ENCODE measurements at places on chromosomes 12 and 14. TPM values are rescaled to one million over a fixed set of nuclear protein-coding genes. Genes with fewer than 3 reads are reported as not detected.

DNA sequence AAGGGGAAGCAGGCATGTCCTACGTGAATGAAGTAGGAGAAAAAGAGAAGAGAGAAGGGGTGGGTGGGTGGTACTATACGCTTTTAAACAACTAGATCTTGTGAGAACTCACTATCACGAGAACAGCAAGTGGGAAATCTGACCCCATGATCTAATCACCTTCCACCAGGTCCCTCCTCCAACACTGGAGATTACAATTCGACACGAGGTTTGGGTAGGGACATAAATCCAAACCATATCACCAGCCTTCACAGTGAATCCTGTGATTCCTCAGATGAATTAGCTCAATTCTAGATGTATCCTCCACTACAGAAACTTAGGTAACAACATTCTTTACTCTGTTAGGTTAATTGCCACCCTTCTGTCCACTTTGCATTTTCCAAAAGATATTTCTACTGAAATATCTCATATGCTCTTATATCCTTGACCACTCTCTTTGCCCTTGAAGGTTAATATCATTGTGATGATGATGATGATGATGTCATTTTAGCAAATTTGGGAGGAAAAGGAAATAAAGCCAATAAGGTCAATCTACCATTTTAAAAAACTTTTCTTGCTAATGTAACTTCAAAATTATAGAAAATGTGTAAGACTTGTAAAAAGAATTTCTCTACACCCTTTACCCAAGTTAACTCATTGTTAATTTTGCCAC is 23.2 kb upstream of the CCNT1 start:
- H3K27me3 ChIP-seq: peaks cover 27% of the 10 kb centered on the region
- H3K27ac ChIP-seq: no peak overlapping the region
- no peaks in the 10 kb centered on the region for H3K4me1 ChIP-seq
- H3K36me3 ChIP-seq: no peaks in the 10 kb centered on the region
- DNase-seq: no peak

DNA sequence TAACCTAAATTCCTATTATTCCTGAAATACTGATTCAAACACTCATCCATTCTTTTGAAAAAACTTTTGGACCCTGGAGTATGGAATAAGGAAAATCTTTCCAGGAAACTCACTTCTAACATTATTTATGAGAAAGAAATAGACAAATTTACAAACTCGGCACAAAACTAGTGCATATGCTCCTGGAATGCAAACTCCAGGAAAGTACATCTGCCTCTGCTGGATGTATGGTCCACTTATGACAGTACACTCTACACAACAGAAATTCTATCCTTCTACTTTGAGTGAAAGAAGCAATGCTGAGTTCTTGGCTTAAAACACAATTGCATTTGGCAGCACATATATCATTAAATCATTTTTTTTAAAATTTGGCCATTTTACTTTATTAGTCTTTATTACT is 700.5 kb upstream of the STXBP6 start:
- H3K27me3 ChIP-seq: no peaks in the 10 kb centered on the region
- no peaks in the 10 kb centered on the region for H3K36me3 ChIP-seq
- H3K27ac ChIP-seq: no peak overlapping the region
- H3K4me1 ChIP-seq: no peaks in the 10 kb centered on the region
- H3K4me3 ChIP-seq: no peak overlapping the region
- no peak for DNase-seq

The TMEM119 gene
- 0.47 TPM for total RNA-seq

DNA sequence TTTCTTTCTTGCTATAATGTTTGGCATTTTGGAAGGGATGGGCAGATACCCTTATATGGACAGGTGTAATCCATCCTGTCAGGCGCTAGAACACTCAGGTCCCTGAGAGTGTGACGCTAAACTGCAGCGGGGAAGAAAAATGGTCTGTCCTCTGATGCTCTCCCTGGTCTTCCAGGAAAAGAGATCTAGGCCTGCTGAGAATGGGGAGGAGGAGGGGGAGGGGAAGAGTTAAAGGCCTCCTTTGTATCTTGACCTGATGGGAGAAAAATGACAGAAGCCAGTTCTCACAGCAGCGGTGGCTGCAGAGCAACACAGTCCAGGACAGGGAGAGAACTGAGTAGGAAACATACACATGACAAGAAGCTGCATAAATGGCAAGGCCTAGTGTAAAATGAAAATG is 61.1 kb downstream of the RPS6KA5 start:
- H3K4me1 ChIP-seq: peaks cover 12% of the 10 kb centered on the region
- no peak overlapping the region for H3K4me3 ChIP-seq
- H3K27ac ChIP-seq: no peak overlapping the region
- no peak for DNase-seq
- H3K27me3 ChIP-seq: no peaks in the 10 kb centered on the region
- peaks cover 36% of the 10 kb centered on the region for H3K36me3 ChIP-seq

GRCh38 chr12:76220980-76221379 is 127.2 kb downstream of the BBS10 start:
- DNase-seq: no peak
- H3K27ac ChIP-seq: no peak overlapping the region
- H3K4me1 ChIP-seq: peaks cover 4% of the 10 kb centered on the region
- no peaks in the 10 kb centered on the region for H3K36me3 ChIP-seq
- H3K27me3 ChIP-seq: peaks cover 6% of the 10 kb centered on the region

DNA sequence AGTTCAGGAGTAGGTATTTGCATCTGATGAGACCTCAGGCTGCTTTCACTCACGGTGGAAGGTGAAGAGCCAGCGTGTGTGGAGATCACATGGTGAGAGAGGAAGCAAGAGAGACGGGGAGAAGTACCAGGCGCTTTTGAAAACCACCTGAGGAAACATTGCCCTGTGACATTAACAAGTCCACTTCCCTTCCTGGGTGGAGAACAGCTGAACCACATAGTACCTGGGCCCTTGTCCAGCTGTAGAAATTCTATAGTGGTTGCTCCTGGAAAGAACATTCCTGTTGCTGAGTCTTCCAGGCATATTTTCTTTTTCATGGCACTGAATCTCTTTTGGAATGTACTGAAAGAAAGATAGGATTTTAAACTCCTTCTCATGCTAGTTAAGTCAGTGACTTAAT is 87.3 kb upstream of the RIN3 start:
- peaks cover 2% of the 10 kb centered on the region for H3K4me1 ChIP-seq
- DNase-seq: no peak
- H3K27ac ChIP-seq: no peak overlapping the region
- no peaks in the 10 kb centered on the region for H3K36me3 ChIP-seq

DNA sequence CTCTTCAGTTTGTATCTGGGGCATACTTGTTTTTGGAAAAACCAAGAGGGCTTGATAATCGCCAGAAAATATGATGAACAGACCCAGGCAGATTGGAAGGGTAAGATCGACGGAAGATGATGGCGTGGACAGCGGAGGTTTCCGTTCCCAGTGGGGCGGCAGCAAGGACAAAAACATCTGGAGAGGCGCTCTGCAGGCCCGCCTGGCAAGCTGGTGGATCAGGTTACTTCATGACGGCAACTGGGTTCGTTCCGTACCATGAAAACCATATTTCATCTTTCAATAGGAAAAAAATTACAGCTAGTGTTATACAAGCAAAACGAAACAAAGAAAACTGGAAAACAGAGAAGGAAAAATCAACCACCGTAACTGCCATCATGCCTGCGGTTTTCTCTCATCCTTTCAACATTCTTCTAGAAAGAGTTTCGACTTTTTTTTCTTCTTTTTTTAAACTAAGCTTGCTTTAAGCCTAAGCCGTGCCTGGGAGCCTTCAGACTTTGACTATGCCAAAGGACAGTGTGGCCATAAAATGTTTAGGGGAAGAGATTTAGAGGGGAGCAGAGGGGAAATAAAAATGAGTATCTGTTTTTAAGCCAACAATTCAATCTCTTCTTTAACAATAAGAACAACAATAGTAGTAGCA is 210.5 kb downstream of the FOXN3 start:
- H3K4me1 ChIP-seq: peaks cover 17% of the 10 kb centered on the region
- DNase-seq: no peak
- H3K36me3 ChIP-seq: peaks cover 12% of the 10 kb centered on the region
- H3K27me3 ChIP-seq: no peaks in the 10 kb centered on the region
- no peak overlapping the region for H3K27ac ChIP-seq

DNA sequence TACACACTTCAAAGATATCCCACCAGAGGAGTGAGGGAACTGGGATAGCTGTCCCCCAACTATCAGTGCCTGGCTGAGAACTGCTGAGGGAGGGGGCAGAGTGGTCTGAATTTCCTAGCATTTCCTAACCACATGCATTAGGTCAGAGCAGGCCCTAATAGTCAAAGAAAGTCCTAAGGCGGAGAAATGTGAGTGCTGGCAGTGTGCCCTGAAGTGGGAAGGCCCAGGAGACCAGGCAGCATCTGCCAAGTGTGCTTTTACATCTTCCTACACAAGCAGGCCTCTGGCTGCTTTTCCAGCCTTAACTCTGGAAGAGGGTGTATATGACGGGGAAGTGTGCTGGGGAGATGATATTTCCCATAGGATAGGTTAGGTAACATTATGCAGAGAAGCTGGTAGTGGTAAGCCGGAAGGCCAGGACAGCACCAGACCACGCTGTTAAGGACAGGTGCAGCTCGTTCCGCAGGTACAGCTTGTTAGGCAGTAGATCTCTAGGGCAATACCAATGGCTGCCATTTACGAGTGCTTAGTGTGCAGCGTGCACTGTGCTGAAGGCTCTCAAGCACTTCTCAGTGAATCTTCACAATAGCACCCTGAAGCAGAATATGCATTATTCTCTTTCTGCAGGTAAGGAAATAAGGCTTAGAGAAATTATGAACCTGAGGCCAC is 9.1 kb upstream of the CCDC198 start:
- H3K27ac ChIP-seq: no peak overlapping the region
- H3K4me1 ChIP-seq: no peaks in the 10 kb centered on the region
- DNase-seq: no peak
- no peaks in the 10 kb centered on the region for H3K27me3 ChIP-seq
- H3K4me3 ChIP-seq: no peak overlapping the region

GRCh38 chr14:77046721-77047120 is 18.2 kb upstream of the IRF2BPL start:
- no peak overlapping the region for H3K4me3 ChIP-seq
- no peak overlapping the region for H3K27ac ChIP-seq
- peaks cover 40% of the 10 kb centered on the region for H3K4me1 ChIP-seq
- H3K36me3 ChIP-seq: no peaks in the 10 kb centered on the region

The SLC10A1 gene
- not detected for total RNA-seq

All from activated CD4-positive, alpha-beta T cell treated with anti-CD3 and anti-CD28 coated beads, Interleukin-2, amount 10 ng/mL, durations not matched to agents 24 days and 14 days (primary cell).